Fibroblast of skin of scalp (primary cell): ENCODE measurements at places on chromosomes 4 and X.

DNA sequence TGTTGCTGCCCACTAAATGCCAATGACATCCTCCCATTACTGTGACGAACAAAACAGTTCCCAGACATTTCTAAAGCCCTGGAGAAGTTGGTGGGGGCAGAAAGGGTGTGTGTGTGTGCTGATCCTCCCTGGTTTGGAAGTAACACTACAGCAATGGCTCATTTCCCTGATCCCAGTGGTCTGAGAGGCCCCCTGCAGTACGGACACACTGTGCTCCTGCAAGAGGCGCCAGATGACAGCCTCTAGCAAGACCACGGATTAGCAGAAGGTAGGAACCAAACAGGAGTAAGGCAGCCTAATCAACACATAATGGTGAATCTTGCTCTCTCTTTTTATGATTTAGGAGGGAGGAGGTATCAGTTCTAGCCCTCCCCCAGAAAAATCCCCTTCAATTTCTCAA, 49.6 kb downstream of the CHRDL1 start:
- DNase-seq, result no peak

- peak; percentile 33 for DNase-seq
These were observed 128.5 kb downstream of the LARP7 start for GRCh38 chr4:112765317-112765974.

GRCh38 chr4:180809439-180809838, 1433.8 kb upstream of the TENM3 start:
- DNase-seq, result no peak

DNA sequence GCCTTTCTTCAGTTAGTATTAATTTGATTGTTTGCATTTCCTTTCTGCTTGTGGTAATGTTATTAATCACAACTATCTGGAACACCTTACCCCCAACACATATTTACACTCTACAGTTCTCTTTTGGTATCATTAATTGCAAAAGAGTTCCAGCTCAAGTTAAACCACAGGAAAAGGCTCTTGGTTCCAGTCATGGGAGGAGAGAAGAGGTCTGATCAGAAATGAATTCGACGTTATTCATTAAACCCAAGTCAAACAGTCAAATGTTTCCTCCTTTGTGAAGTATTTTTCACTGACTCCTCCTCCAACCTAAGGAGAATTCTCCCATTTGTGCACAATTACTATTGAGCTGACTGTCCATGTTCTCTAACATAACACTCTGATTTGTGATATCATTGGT, 91.4 kb downstream of the SLC39A8 start:
- no peak for DNase-seq

DNA sequence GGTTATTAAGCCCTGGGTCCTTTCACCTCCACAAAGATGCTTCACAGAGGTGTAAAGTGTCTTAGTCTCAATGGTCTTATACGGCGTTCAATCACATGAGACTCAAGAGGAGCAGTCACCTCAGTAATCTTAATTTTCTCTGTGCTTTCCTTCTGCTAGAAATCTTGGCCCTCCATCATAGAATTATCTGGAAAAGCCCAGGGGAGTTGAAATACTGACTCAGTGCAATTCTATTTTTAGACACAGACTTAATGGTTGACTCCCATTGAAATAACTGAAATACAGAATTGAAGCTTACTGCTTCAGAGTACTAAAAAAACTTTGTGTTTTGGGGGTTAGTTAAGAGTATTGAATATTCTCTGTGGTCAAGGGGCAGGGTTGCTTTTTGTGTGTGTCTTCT, 94.5 kb upstream of the IL15 start:
- peak; percentile 78 for DNase-seq

GRCh38 chrX:111581086-111581485, 69.6 kb downstream of the SERTM2 start:
- DNase-seq, result no peak

DNA sequence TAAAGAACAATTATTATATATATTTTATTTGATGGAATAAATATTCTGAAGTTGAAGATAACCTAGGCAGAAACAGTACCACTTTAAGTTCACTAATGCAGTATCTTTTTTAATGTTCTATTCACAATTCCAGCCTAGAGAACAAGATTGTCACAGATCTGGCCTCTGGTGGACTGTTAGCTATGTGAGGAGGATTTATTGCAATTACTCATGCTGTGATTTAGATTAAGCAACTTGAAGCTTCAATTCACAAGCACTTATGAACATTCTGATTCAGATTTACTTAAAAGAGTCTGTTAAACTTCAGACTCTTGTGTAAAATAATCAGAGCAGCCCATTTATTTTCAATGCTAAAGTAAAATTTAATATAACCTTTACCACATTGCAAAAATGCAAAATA, 1489.8 kb downstream of the STIM2 start:
- DNase-seq, result peak; percentile 43

DNA sequence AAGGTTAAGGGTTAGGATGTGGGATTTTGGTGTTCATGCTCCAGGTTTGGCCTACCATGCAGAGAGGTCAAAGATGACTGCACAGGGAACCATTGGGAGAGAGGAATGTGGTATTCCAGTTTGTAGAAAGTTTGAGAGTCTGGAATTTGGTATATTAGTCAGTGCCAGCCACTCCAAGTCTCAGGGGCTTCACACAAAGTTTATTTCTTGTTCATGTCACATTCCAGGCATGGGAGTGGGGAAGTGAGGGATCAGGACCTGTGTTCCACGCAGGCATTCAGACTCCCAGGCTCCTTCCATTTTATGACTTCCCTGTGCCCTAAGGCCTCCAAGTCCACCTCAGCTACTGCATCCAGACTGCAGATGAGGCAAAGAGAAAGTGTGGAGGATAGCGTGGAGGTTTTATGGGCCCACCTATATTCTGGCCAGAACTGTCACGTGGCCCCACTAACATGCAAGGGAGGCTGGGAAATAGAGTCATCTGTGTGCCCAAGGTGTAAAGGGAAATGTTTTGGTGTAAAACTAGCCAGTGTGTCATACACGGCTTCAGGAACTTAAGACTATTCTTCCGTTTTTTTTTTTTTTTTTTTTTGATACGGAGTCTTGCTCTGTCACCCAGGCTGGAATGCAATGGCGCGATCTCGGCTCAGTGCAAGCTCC, 140.6 kb upstream of the SCML1 start:
- peak; percentile 56 for DNase-seq

DNA sequence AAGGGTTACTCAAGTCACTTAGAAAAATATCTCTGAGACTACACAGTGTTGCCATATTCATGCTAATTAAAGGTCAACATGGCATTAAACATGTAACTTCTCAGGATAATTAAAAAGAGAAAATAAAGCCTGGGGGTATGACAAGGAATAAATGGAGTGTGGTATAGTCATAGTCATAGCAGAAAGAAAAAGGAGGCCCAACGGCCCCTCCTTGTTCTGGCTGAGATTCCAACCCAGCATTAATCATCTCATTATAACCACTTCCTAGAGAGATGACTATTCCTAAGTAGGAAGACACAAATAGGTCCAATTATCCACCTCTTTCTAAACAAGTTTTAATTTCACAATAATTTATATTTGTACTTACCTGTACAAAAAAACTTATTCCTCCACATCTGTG, 778.4 kb upstream of the AADAT start:
- DNase-seq, result no peak

GRCh38 chr4:127249066-127249766, 383.5 kb upstream of the INTU start:
- peak; percentile 77 for DNase-seq

DNA sequence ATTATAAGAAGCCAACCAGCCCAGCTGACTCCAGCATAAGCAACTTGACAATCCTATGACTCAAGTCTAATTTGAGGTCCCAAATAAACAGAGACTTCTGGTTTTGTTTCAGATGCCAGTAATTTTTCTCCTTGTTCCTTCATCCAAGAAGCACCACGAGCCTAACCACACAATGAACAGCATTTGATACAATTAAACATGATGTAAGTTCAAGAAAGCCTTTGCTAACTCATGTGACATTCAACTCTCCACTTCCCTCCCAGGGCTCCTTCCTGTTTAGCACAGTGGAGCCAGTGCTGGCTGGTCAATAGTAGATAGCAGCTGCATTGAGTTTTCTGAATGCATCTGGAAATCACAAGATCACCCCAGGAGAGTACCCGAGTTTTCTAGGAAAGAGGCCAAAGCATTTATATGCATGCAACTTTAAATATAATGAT, 206.3 kb downstream of the ARHGAP24 start:
- peak; percentile 99 for DNase-seq

DNA sequence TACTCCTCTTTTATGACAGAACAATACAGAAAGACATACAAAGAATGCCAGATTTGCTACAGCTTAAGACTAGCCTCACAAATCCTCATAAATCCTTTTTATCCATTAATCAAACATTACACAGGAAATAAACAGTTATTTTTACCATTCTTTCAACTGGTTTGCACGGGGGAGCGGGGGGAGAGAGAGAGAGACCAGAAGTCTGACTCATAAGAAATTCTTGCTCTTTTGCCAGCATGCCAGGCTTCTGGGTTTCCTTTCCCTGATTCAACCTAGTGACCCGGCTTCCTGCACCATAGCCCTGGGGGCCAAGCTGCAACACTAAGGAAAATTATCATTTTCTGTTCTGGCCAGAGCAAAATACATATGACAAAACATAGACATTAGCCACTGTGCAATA, 6.8 kb upstream of the RRAGB start:
- DNase-seq, result peak; percentile 33

GRCh38 chr4:13331827-13332226, 152.3 kb downstream of the RAB28 start:
- DNase-seq, result no peak

DNA sequence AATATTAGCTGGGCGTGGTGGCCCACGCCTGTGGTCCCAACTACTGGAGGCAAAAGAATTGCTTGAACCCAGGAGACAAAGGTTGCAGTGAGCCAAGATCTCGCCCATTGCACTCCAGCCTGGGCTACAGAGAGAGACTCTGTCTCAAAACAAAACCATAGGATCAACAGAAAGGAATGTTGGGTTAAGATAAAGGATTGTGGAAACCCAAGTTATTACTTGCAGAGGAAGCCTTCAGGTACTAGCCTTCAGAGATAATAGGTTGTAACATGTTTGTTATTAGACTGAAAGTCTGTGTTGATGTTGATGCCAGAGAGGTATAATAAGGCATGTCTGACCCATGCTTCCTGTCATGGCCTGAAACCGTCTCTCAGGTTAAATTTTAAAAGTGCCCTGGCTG, 16.9 kb downstream of the SSX5 start:
- no peak for DNase-seq

- peak; percentile 92 for DNase-seq
These were observed 223.7 kb downstream of the COL25A1 start for GRCh38 chr4:109078724-109079123.

GRCh38 chr4:148443512-148444295, 1.5 kb upstream of the NR3C2 start:
- no peak for DNase-seq

DNA sequence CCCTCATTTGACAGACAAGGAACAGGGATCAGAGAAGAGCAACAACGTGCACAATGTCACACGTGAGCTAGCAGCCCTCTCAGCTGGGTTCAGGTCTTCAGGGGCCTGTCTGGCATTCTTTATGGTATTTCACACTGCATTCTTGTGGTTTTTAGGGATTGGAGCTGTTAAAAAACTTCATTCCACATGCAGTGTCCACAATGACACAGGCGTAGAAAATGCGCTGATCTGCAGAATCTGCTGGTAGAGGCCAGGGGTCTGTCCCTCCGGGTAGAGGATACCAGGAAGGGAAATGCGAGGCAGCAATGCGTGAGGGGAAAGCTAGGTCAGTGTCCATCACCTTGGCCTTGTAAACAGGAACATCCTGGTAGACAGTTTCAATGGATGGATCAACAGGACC, 36.6 kb downstream of the MAP7D3 start:
- peak; percentile 96 for DNase-seq

- peak; percentile 54 for DNase-seq
These were observed 167.9 kb downstream of the SMIM20 start for GRCh38 chr4:26081795-26082498.

DNA sequence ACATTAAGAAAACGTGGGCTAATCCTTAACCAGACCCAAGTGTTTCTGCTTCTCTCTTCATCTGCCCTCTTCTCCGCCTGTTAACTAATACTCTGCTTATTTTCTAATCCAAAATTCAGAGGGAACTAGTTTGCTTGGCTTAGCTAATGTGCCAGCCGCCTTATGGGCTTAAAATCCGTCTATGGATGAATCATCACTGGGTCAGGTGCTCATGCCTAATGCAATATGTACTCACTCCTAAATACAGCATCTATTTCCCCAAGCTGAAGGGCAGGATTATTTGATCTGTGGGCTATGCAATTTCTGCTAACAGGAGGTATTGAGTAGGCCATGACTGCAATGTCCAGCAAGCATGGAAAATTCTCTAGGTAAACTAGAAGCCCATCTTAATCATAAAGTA, 12.4 kb downstream of the DYNLT3 start:
- DNase-seq, result no peak

- DNase-seq, result peak; percentile 43
These were observed 74.8 kb upstream of the BCOR start for GRCh38 chrX:40172401-40173142.

GRCh38 chr4:152777488-152777887, 2.0 kb downstream of the TIGD4 start:
- DNase-seq, result no peak

- DNase-seq, result peak; percentile 78
These were observed 82.0 kb downstream of the PLS3 start for GRCh38 chrX:115642895-115643530.

GRCh38 chrX:129979207-129979920, 3.1 kb upstream of the BCORL1 start:
- no peak for DNase-seq

DNA sequence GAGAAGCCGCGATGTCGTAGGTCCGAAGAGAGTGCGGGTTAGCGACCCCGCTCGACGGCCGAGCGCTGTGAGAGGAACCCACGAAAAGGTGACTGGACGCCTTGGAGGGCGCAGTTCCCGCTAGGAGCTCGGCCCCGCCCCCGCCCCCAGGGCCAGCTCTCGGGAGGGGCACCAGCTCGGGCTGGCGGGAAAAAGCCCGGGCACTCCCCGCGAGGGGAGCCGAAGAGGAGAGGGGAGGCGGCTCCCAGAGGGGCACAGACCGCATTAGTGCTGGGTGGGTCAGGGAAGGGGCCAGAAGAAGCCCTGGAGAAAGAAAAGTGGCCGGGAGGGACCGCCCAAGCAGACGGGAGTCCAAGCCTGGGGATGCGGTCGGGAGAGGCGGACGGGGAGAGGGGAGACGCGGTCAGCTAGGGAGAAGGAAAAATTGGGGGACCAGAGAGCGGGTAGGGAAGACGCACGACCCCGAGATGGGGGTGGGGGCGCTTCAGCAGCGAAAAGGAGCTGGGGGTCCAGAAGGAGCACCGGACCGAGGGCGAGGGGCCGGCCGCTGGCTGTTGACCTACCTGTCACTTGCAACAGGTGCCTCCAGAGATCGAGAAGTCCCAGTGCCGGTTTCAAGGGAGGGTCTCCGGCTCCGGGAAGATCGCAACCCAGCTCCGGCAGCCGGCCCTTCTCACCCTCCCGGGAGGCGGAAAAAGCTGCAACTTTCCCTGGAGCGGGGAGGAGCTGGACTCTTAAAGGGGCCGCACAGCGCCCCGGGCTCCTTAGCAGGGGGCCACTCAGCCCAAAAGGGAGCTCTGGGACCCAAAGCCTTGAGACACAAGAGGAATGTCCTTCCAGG, at the start of gene SYTL4:
SYTL4 (minus strand) TSS at position 681 of the 841 bp plus-strand sequence. CDS start 30,084 bp downstream, outside the sequence.
- peak; percentile 14 for DNase-seq

DNA sequence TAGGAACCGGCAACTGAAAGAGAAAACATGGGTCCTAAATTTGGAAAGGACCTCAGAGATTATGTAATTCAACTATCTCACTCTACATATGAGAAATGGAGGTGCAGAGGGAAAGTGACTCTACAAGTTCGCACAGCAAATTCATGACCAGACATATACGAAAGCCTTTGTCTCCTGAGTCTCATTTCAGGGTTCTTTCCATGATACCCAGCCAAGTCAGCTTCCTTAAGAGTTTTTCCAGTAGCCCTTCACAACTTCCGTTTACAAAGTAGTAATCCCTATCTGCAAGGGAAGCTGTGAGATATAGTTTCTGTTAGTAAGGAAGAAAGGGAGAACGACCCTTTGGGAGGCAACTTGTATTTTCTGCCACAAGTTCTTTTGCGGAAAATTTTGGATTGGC, 110.6 kb downstream of the TEX13A start:
- DNase-seq, result no peak
